HAP-1 (cell line): ENCODE measurements at places on chromosomes 16 and 17.

- no peak for DNase-seq
These were observed 10.2 kb downstream of the EFTUD2 start for GRCh38 chr17:44889003-44889402.

DNA sequence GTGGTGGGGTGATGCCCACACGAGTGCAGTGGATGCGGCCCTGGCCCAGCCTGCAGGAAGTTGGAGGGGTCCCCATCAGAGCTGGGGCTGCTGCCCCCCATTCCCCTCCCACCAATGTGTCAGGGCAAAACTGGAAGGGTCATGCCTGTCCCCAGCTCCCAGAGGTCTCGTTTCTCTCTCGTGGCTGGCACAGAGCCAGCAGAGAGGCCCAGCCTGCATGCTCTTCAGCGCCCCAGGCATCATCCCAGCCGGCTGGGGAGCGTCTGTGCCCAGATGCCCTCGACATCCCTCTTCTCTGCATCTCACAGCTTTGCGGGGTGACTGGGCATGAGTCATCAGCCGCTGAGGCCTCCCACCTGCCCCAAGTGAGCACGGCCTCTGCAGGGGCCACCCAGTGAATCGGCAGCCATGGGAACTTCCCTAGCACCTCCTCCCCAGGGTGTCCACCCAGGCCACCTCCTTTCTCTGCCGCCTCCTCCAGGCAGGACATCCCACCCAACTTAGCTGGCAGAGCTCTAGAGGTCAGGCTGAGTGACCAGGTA, 9.8 kb upstream of the CSNK1D start:
- no peak for DNase-seq

- no peak for DNase-seq
These were observed 2.6 kb downstream of the SPNS3 start for GRCh38 chr17:4436381-4436780.

DNA sequence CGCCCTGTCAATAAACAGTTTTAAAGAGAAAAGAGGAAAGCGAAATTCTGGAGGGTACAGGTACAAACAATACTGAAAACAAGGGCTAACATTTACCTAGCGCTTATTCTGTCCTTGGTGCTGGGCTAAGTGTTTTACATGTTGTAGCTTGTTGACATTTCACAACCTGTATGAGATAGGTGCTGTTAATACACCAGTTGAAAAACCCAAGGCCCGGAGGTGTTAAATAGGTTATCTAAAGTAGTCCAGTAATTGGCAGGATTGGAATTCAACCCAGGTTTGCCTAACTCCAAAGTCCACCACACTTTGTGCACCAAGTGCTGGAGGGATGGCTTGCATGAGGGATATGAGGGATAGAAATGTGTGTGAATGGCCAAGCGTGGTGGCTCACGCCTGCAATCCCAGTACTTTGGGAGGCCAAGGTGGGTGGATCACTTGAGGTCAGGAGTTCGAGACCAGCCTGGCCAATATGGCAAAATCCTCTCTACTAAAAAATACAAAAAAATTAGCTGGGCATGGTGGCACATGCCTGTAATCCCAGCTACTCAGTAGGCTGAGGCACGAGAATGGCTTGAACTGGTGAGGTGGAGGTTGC, 2.9 kb downstream of the ATP6V0D1 start:
- DNase-seq: no peak

DNA sequence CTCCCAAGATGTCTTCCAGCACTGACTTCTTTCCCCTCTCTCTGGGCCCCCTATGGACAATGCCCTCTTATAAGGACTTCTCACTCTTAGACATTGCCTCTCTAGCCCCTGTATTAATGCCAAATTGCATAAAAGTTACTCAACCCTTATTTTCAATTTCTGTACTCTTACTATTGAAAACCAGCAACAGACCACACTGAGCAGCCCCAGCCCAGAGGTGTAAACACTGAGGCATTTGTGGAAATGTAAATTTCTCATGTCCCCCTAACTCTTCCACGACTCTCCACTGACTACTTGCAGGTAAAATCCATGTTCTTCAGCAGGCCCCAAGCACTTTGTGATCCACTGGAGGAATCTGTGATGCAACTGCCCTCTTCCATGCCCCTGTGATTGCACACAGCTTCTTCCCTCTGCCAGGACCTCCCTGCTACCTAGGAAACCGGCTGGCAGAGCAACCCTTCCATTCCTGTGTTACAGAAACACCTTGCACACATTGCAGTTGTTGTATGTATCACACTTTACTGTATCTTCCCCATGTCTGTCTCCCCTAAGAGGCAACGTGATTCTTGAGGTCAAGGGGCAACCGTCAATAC, 4.4 kb downstream of the N4BP1 start:
- DNase-seq: no peak

DNA sequence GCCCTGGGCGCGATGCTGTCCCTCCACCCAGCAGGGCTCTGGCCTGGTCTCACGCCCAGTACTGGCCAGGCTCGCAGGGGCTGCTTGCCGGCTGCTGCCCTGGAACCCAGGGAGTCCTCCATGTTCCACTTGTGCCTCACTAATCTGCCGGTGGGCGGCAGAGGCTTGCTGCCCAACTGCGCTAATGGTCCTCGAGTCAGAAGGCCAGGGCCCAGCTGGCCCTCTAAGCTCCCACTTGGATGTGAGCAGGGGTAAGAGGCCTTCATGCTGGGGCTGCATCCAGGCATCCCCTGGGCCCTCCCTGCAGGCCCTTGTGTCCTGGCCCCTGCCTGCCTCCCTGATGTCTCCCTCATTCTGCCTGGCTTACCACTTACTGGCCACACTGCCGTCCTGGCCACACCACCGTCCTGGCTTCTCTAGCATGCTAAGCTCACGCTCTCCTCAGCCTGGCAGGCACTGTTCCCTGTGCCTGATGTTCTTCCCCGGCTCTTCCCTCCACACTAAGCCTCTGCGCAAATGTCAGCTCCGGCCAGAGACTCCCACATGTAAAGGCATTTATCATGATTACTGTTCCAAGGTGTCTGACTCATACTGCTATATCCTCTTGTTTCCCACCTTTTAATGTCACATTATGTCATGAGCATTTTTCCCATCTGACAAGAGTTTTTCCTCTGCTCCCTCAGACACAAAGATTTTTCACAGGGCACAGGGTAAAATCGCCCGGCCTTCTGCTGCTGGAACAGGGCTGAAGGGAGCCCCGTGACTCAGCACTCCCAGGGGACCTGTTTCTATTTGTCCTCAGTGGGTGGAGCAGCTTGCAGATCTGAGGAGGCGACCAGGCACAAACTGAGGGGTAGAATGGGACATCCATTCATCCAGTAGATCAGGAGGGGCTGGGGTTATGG, 15.9 kb downstream of the B9D1 start:
- DNase-seq: peak; percentile 81

DNA sequence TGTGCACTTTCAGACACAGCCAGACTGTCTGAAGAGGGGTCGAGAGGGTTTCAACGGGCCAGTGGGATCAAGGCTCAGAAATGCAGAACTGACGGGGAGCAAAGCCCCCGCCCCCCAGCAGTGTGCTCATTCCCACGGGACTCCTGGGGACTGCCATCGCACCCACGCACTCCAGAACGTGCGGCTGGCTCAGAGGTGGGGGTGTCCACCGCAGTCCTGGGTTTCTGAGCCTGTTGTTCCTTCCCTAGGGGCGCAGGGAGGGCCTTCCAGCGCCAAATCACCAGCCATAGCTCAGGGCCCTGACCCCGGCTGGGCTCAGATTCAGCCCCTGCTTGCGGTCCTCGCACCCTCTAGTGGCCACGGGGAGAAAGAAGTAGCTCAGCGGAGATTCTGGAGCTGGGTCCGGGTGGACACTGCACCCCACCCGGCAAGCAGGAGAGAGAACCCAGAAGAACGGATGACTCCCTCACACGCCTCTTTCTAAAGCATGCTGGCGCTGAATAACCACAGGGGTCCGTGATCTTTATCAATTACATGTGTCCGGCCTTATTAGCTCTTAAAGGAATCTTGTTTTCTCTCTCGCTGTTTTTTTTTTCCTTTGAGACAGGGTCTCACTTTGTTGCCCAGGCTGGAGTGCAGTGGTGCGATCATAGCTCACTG, 45.0 kb upstream of the USP7 start:
- DNase-seq: peak; percentile 73

DNA sequence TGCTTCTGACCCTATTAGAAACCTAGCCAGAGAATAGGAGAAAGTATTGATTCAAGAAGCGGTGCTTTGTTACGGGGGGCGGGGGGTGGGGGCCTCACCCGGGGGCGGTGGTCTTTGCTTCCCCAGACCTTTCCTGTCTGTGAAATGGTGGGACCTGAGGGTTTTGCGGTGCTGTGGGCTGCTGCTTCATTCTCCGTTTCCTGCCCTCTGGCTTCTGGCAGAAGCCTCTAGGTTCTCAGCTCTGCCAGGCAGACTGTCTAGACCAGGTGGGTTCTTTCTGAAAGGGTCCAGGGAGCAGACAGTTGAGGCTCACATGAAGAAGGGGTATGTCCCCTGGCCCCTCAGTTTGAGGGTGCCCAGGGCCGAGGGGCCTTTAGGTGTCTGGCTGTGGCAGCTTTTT, 14.0 kb downstream of the GSE1 start:
- no peak for DNase-seq

DNA sequence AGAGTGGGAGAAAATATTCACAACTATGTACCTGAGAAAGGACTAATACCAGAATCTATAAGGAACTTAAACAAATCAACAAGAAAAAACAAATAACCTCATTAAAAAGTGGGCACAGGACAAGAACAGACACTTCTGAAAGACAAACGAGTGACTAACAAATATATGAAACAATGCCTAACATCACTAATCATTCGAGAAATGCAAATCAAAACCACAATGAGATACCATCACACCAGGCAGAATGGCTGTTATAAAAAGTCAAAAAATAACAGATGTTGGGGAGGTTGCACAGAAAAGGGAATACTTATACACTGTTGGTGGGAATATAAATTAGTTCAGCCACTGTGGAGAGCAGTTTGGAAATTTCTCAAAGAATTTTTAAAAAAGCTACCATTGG, 83.5 kb upstream of the WSCD1 start:
- DNase-seq: no peak

- no peak for DNase-seq
These were observed 215.4 kb upstream of the AXIN2 start for GRCh38 chr17:65776890-65777289.

GRCh38 chr16:67760956-67761230, 41.8 kb upstream of the GFOD2 start:
- DNase-seq: no peak

- peak; percentile 54 for DNase-seq
These were observed 62.2 kb downstream of the DHRS7C start for GRCh38 chr17:9729034-9729650.

GRCh38 chr17:37358098-37358829, 17.5 kb upstream of the C17orf78 start:
- peak; percentile 79 for DNase-seq

- no peak for DNase-seq
These were observed 42.8 kb upstream of the GSE1 start for GRCh38 chr16:85570213-85570734.

GRCh38 chr16:3490911-3491629, 4.2 kb downstream of the C16orf90 start:
- DNase-seq: no peak

DNA sequence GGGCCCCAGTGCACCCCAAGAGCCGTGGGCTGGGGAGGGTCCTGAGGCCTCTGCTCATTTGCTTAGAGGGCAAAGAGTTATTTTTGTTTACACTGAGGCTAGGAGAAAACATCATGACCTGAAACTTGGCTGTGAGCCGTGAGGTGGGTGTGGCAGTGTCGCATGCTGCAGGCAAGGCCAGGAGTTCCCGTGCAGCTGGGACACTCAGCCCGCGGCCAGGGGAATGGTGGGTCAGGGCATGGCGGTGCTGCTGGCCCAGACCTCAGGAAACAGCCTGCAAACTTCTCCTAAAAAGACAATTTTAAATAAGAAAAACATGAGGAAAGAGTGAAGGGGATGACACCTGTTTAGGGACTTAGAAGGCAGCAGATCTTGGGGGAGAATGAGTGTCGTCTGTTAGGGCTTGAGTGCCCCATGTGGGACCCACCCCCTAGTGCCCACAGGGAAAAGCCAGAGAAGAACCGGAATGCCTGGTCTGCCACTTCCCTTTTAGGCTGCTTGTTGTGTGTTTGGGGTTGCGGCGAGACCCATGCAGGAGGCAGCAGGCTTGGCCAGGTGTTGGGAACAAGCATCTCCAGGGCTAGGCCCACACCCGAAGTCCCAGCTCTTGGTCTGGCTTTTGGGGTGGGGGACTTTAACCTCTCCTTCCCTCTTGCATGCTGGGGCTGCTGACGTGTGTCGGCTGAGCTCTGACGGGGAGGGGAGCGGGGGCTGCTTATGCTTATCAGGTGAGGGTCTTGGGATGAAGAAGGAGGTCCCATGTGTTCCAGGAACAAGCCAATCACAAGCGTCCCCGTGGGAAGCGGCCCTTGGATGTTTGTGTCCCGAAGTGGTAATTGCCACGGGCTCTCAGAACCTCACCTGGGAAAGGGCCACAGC, 80.9 kb upstream of the GNG13 start:
- no peak for DNase-seq

GRCh38 chr17:79955691-79956440, 79.8 kb downstream of the TBC1D16 start:
- DNase-seq: no peak

DNA sequence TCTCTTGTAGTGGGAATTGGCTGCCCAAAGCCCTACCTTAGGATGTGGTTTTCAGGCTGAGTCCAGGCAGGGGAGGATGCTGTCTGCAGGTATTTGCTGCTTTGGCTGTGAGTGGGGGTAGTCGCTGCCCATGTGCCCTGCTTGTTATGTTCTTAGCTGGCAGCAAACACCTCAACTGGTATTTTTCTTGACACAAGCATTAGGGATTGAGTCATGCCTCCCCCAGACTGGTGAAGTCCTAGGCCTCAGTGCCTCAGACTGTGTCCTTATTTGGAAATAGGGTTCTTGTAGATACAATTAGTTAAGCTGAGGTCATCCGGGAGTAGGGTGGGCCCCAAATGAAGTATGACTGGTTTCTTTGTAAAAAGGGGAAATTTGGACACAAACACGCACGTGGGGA, 808.3 kb upstream of the EEF2KMT start:
- no peak for DNase-seq

- no peak for DNase-seq
These were observed 356 bp downstream of the TUBD1 start for GRCh38 chr17:59892251-59892923.

GRCh38 chr17:19019041-19019941, 14.7 kb upstream of the FAM83G start:
- DNase-seq: peak; percentile 29

DNA sequence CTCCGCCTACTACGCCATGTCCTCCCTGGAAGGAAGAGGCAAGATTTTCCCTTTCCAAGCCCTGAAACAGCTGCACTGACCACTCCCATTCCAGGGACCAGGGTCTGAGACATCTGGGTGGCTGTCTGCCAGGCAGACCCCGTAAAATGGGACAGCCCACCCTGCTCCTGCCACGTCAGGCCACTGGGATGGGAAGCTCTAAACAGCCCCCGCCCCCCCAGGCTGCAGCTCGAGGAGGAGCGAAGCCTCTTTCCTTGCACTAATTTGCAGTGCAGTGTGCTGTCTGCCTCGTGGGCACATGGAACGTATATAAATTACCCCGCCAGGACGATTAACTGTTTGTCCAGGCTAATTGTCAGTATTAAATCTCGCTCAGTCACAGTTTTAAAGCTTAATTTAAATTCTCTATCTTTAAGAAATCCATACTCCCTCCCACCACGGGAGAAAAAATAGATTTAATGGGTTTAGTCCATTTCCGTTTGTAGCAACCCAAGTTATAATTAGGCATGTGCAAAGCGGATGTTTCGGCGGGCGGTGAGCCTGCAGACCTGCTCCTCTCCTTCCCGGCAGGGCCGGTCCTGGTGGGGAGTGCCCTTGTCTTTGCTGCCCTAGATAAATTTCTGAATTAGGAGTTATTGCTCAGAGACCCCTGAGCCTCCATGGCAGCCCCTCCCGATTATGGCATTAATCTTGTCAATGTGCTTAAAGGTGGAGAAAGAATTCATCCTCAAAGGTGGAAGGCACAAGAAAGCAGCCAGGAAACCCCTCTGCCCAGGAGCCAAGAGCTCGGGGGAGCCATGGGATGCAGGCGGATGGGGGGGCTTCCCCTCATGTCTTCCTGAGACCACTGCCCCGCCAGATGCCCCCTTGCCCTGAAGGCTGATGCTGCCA, 268.0 kb upstream of the TNRC6C start:
- DNase-seq: no peak
